T-helper 17 cell (primary cell): ENCODE measurements at places on chromosomes 1 and 21.

DNA sequence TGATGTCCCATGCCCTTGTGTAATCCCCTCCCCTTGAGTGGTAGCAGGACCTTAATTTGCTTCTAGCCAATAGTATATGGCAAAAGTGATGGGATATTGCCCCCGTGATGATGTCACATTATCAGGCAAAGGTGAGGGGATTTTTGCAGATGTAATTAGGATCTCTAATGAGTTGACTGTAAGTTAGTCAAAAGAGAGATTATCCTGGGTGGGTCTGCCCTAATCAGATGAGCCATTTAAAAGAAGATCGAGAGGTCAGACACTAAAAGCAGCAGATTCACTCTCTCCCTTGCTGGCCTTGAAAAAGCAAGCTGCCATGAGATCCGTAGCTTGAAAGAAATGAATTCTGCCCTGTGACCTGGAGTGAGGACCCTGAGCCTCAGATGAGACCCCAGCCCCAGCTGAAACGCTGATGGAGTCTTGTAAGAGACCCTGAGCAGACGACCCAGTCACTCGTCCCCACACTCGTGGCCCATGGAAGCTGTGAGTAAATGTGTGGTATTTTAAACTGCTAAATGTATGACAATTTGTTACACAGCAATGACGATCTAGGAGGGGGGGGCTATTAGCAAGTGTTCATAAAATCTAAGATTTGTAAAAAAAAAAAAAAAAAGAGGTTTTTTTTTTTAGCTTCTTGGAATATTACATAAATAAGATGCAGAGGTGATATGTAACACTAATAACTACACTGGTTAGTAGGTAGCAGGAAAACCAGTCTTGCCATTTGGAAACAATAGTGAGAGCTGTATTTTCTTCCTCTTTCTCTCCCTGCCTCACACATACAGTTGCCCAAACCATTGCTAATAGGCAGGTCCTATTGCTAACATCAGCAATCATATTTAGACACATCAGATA is 50.3 kb upstream of the TARBP1 start:
- DNase-seq, result no peak

DNA sequence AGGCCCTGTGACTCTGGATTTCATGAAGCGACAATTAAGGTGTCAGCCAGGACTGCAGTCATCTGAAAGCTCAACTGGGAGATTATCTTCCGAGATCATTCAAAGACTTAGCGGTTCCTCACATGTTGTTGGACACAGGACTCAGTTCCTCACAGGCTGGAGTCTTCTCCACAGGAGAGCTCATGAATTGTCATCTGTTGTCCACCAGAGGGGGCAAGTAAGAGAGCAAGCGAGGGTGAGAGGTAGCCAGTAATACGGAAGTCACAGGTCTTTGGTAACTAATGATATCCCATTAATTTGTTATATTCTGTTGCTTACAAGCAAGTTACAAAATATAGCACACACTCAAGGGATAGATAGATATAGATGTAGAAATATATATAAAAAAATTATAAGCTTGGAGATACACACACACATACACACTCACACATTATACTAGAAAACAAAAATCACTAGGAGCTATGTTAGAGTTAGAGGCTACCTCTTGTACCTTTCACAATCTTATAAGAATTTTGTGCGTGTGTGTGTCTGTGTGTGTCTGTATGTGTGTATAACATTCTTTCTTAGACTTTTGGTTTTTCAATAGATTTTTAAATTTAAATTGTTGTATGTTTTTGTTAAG is 1695.3 kb downstream of the BRINP3 start:
- DNase-seq, result no peak

- no peak for DNase-seq
Observed at GRCh38 chr1:110734133-110734680, 59.5 kb upstream of the KCNA3 start.

GRCh38 chr1:117295001-117295400 is 72.2 kb upstream of the MAN1A2 start:
- DNase-seq, result no peak

DNA sequence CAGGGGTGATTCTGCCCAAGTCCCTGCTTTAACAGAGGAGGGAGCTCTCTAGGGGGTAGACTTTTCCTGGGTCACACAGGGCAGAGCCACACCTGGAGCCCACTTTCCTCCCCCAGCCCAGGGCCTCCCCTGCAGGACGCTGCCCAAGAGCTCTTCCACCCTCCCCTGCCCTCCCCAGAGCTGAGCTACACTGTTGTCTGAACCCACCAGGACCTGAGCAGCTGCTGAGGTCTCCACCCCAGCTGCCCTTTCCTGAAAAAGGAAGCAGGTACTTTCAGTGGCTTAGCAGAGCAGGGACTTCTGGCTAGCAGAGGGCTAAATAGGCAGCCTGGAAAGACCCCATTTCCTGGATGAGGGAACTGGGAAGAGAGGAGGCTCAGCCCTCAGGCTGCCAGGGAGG is 169.3 kb upstream of the ETV3 start:
- DNase-seq, result no peak

- DNase-seq, result no peak
Observed at GRCh38 chr1:67736750-67737149, 51.7 kb downstream of the GADD45A start.
